ENCODE measurements at places on chromosomes 12 and 14.
A peak's percentile ranks its signal among the peaks of the same experiment; 100 is the strongest.

- no peak for DNase-seq
These were observed 233.8 kb downstream of the ITPR2 start for GRCh38 chr12:26599096-26599695.

- no peak for DNase-seq
These were observed 128.2 kb downstream of the VRK1 start for GRCh38 chr14:96925422-96925821.

GRCh38 chr12:10632226-10632625 is 18.8 kb upstream of the MAGOHB start:
- no peak for DNase-seq

DNA sequence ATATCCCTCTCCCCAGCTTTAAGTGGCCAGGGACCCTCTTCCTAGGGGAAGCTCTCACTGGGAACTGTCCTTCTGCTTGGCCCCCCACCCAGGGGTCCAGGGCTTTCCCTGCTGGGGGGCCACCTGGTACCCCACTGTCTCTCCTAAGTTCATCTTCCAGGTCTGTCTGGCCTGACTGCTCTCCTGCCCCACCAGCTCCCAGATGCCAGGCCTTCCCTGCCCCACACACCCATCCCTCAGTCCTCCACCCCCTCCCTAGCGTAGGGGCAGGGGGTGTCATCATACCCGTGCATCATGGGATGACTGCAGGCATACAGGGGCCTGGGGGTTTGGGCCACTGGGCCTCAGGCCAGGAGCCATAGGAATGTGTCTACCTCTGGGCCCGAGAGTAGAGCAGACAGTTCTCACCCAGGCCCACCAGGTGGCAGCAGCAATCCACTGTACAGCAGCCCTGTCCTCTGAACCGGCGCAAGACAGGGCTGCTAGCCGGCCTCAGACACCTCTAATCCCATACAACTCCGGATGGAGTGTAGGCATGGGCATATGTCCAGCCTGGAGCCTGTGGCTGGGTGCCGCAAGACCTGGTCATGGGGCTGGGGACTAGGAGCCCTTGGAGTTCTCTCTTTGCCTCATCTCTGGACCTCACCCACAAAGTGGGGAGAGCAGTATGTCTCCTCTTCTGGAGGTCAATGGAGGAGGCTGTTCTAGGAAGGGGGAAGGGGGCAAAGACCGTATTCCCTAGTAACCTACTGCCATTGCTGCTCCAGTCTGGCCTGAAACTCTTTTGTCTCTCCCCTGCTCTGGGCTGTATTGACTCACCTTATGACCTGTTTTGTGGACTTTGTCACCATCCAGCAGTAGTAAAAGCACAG is 10.0 kb upstream of the SMARCD1 start:
- peak; percentile 92 for DNase-seq

DNA sequence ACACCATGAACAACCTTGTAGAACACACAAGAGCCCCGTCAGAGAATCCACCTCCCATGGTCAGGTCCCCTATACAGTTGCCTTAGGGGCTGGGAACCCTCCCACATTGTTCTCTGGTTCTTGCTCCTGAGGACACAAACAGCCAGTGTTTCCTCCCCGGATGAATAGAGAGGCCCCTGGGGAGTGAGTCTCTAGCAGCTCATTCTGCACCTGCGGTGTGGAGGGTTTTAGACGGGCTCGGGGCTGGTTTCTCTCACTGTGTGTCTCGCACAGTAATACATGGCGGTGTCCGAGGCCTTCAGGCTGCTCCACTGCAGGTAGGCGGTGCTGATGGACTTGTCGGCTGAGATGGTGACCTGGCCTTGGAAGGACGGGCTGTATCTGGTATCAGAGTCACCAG is 1052.1 kb downstream of the TMEM121 start:
- no peak for DNase-seq

- no peak for DNase-seq
These were observed 129.5 kb downstream of the SLC35F4 start for GRCh38 chr14:57736391-57736790.

Measured in sciatic nerve (tissue), 2 donors.